ENCODE measurements at places on chromosomes 1 and 21.

DNA sequence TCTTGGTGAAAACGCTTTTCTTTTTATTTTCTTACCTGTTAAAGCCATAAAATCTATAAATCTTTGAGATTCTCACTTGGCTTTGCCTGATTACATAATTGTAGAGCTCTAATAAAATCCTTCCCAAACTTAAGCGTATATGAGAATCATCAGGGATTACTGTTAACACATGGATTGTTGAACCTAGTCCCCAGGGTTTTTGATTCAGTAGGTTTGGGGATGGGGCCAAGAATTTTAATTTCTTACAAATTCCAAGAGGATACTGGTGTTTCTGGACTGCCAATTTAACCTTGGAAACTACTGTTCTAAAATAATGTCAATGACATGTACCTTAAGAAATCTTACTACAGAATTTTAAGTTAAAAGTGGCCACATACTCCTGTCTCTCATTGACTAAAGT, 694.2 kb downstream of the BRINP3 start:
- no peak for DNase-seq

- no peak for DNase-seq
Measured at GRCh38 chr1:57420981-57421785, 2.7 kb downstream of the DAB1 start.

GRCh38 chr1:52670604-52671003, 27.5 kb downstream of the COA7 start:
- no peak for DNase-seq

DNA sequence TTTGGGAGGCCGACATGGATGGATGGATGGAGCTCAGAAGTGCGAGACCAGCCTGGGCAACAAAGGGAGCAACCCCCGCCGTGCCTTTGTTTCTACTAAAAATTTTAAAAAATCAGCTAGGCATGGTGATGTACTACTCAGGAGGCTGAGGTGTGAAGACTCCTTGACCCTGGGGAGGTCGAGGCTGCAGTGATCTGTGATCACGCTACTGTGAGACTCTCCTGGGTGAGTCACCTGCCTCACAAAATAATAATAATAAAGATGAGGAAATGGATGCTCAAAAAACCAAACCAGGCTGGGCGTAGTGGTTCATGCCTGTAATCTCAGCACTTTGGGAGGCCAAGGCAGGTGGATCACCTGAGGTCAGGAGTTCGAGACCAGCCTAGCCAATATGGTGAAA, 19.2 kb downstream of the DSTYK start:
- DNase-seq = no peak

DNA sequence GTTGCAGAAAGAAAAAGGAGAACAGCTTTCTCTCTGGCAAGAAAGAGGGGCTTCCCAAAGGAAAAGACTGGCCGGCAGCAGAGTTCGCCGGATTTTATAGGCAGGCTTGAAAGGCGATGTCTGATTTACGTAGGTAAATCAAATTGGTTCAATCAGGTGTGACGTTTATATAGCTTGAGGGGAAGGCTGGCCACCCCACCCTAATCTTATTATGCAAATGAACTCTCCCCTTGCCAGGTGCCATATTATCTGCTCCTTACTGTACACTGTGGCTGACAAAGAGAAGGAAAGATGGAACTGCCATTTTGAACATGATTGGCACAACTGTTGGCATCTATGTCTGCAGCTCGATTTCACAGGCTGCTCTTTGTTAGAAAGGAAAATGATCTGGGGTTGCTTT, 16.8 kb upstream of the INTS3 start:
- DNase-seq = no peak

- no peak for DNase-seq
Measured at GRCh38 chr1:54273795-54274163, 73.8 kb downstream of the MRPL37 start.

DNA sequence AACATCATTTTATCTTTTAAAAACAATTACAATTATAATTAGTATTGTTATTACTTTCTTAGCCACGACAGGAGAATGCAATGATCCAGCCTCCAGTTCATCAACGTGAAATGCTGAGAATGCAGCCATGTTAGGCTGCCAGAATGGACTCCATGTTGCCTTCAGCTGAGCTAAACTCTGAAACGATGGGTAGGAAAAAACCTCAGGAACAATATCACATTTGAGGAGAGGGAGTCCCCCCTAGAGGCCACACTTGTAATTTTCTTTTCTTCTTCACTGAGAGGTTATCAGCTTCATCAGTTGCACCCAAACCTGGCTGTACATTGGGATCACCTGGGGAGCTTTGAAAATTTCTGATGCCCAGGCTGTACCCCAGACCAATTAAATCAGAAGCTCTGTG, 34.6 kb upstream of the DNAH14 start:
- DNase-seq = no peak

GRCh38 chr1:66331658-66332547, 202.1 kb upstream of the SGIP1 start:
- DNase-seq = no peak

- DNase-seq = no peak
Measured at GRCh38 chr1:222904451-222904850, 89.6 kb downstream of the DISP1 start.

DNA sequence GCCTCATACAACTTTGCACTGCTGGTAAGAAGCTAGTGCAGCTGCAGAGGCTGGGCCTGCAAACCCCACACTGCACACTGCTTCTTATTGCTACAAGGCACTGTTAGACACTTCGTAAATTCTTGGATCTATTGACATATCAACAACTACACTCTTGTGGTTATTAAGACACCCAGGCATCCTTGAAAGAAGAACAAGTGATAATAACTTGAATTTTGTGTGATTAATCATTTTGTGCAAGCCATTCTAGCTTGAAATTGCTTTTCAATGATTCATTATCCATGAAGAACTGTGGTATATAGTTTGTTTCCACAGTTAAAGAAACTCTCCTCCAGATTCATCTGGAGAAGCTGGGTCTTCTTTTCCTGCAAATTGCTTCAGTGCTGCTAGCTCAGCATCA, 33.7 kb upstream of the IFI44L start:
- no peak for DNase-seq

DNA sequence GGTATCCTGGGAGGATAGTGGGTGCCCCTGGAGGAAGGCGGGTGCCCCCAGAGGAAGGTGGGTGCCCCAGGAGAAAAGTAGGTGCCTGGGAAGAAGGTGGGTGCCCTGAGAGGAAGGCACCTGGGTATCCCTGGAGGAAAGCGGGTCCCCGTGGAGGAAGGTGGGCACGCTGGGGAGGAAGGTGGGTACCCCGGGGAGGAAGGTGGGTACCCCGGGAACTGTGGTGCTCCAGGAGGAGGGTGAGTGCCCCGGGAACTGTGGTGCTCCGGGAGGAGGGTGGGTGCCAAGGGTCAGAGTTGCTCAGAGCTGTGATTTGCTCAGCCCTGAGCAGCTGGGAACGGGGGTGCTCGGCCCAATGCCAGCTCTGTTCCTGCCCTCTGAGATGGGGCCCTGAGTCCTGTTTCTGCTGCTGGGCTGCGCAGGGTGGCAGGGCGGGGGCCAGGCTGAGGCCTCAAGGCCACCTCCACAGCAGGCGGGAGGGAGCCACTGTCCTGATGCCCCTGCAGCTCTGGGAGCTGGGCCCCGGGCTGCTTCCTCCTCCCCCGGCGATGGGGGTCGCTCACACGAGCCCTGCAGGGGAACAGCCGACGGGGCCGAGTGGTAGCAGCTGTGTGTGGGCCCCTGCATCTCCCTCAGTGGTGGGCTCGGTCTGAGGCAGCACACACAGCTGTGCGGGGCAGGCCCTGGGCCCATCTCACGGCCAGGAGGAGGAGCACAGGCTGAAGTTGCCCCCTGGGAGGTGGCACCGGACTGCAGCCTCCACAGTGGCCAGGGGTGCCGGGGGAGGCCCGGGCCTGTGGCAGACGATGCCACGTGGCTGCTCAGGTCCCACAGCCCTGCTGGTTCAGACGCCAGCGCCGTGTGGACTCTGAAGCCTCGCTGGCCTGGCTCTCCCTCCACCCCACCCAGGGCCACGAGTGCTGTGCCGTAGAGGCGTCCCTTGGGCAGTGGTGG, 57.4 kb downstream of the SLX9 start:
- DNase-seq = no peak

GRCh38 chr1:214389734-214390133, 108.8 kb downstream of the SMYD2 start:
- DNase-seq = no peak

DNA sequence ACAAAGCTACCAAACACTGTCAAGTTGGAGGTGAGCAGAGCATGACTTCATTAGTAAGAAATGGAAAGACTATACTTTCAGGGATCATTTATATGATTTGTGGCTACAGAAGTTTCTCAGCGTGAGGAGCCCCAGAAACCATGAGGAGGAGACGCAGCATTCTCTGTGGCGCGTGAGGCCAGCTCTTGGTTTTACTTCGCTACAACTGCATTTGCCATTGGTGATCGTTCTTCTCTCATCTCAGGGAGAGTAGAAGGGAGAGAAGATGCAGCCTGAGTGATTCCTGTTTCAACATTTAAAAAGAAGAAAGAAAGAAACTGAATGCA, 94.5 kb upstream of the ATP1A1 start:
- no peak for DNase-seq

DNA sequence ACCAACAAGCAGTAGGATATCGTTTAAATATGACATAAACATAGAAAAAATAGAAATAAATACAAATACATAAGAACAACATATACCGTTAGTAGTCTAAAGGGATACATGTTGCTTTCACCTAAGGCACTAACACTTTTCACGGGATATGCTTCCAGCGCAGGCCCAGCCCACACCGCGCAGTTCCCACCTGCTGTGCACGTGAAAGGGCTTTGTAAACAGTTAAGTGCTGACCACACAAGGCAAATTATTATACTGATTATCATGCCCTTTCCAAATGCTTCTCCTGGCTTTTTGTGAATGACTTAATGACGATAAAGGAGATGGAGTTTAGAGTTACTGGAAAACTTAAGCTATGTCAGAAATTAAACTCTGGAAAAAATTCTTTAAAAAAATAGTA, 11.3 kb upstream of the IL22RA1 start:
- no peak for DNase-seq

DNA sequence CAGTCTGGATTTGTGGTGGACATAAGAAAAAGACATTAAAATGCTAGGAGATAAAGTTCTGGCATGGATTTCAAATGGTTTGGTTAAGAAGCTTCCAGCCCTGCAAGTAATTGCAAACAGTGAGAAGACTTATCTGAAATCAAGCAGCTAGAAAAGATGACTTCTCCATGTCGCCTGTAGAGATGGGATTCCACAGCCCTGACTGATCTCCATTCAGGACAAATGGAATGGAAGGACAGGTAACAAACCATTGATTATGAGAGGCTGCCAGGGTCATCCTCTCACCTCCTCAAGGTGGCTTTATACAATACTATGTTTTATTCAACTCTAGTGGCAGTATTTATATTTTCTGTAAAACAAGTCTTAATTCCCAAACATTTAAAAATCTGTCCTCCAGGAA, 237.9 kb downstream of the HLX start:
- DNase-seq = no peak

DNA sequence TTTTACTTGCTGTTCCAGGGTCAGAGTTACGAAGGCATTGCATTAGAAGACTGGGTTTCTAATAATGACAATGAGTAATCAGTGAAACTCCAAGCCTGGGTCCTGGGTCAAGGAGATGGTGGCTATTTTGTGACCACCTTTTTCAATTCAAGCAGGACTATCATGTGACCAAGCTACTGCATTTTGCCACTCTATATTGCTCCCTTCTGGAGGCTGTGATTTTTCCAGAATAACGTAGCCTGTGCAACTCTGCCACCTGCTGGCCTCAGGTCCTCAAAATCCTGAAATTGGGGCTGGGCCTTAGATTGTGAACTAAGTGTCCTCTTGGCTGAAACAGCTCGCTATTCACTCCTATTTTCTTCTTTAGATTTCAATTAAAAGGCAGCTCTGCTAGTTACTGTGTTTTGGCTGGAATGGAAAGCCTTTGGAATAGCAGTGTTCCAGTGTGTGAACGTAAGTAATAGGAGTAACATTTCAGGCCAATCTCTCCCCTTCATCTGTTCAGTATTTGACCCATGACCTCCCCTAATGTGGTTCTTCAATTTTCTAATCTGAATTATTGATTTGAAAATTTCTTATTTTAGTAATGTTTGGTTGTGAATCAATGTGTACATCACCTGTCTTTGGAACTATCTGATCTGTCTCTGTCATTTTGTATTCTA, 52.9 kb upstream of the CD46 start:
- no peak for DNase-seq

DNA sequence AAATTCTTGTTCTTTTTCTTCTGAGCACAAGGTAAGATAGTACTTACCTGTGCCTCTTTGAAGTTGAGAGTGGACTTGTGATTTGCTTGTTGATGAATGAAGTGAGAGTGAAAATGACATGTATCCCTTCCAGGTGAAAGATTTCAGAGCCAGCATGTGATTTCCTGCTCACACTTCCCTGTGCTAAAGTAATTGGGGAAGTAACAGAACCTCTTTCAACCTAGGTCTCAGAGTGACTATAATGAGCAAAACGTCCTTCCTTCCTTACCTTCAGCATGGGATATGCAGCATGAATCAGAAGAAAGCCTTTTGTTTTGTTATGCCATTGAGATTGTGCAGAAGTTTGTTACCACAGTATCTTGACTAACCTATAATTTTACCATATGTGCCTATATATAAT, 24.6 kb downstream of the RAVER2 start:
- no peak for DNase-seq

DNA sequence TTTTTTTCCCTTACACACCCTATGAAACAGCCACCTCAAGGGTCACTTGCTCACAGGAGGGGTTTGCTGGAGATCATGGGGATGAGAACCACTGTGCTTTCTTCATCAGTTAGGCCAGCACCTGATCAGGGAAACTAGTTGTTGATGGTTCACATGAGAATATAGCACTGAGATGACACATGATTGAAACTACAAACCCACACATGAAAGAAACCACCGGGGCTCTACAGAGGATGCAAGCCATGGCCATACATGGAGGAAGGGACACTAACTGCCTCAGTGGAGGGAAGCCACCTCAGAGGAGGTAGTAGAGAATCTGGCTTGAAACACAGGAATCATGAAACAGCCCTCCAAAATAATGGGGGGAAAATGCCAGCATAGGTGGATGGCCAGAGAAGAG, 63.2 kb downstream of the PRKAB2 start:
- DNase-seq = no peak

DNA sequence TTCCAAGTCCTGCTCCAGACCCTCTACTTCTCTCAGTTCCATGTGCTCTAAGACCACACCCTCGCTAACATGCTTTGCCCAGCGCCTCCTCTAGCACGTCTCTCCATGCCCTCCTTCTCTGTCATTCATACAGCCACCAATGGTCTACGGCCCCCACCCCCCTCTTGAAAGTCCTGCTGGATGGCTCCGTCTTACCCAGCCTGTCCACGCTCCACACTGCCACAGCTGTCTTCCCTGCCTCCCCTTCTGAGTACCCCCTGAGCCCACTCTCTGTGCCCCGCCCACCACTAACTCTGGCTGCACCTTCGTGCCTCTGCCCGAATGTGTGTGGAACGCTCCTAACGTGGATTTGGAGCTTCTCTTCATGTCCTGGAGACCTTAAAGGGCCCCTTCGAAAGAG, 244.6 kb downstream of the TRABD2B start:
- DNase-seq = no peak

DNA sequence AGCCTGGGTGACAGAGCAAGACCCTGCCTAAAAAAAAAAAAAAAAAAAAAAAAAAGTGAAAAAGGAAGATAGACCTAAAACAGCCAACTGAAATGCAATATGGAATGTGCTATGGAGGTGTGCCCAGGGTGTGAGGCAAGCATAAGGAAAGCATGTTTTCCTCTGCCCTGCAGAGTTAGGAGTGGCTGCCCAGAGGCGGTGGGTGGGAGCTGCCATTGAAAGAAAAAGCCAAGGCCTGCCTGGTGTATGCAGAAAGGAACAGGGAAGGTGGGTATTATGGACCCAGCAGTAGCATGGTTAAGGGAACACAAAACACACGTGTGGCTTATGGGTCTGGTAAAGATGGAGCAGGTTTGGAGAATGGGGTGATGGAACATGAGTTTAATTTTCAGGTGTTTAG, 8.9 kb downstream of the CD244 start:
- no peak for DNase-seq

Measured in stimulated activated CD4-positive, alpha-beta T cell treated with anti-CD3 and anti-CD28 coated beads, TNF-alpha, amount 100 ng/mL, for 1 hour (primary cell).